ENCODE measurements at places on chromosomes 3 and 15.

DNA sequence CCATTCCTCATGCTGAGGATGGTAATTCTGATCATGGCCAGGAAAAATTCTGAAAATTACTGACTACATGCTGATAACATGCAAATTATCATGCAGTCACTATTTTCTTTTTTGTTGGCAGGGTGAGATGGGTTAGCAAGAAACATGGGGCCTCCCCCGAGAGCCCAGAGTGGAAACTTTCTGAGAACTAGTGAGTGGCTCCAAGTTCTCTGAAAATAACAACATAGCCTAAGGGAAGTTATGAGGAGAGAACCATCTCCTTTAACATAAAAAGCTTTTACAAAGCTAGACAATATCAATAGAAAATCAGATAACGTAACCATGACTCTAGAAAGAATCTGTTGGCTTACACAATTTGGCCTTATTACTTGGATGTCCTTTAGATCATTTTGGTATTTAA is 254.2 kb downstream of the PLOD2 start:
- peak; percentile 95 for DNase-seq

DNA sequence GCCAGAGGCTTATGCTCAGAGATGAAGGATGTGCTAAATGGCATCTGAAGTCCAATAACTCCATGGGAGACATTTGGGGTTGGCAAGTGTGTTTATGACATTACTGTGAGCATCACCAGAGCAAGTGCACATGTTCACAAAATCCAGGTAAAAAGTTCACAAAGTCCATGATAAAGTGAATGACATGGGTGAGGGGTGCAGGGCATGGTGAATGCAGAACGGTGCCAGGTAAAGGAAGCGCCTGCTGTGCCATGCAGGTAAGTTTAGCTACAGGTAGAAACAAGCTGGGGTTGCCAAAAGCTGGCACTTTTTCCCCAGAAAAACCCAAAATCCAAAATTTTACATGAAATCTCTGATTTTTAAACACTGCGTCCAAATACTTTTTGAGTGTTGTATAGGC is 268.2 kb downstream of the ABHD5 start:
- DNase-seq: no peak

- peak; percentile 93 for DNase-seq
Measured at GRCh38 chr3:197339841-197340520, 41.6 kb upstream of the DLG1 start.

DNA sequence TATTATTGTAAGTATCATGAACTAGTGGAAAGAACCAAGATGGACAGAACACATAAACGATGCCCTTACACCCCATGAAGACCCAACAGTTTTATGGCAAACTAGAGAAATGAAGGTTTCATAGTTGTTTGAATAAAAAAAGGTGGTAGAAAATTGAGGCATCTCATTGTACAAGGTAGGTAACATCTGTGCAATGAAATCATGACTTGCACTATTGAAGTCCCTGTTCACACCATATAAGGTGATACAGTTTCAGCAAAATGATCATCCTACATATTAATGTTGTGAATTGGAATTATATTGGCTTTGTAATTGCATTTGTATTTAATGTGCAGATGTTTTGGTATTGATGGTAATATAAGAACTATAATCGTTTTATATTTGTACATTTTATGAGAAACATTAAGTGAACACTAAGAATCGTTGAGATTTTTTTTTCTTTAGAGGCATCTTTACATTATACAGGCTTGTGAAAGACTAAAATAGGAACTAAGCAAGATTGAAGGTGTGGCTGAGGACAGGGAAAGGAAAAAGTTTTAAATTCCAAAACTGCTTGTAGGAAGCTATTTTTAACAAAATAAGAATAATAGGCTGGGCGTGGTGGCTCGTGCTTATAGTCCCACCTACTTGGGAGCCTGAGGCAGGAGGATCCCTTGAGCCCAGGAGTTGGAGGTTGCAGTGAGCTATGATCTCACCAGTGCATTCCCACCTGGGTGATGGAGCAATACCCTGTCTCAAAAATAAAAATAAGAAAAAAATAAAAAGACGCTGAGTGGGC is 48.5 kb downstream of the CGNL1 start:
- peak; percentile 41 for DNase-seq

- DNase-seq: peak; percentile 87
Measured at GRCh38 chr15:70195587-70196305, 98.0 kb upstream of the TLE3 start.

Data from muscle of leg (tissue), 16 donors.